ENCODE measurements at places on chromosomes 11 and 22. TPM values are rescaled to one million over a fixed set of nuclear protein-coding genes. Genes with fewer than 3 reads are reported as not detected.

Gene HBB
- not detected for total RNA-seq

Gene OR2AT4
- not detected for total RNA-seq

Gene ST14
- total RNA-seq: 0.10 TPM

Gene WT1
- not detected for total RNA-seq

Gene SCGB1D4
- total RNA-seq: not detected

- no peak for DNase-seq
These were observed 390.7 kb downstream of the LARGE1 start for GRCh38 chr22:33529424-33530113.

DNA sequence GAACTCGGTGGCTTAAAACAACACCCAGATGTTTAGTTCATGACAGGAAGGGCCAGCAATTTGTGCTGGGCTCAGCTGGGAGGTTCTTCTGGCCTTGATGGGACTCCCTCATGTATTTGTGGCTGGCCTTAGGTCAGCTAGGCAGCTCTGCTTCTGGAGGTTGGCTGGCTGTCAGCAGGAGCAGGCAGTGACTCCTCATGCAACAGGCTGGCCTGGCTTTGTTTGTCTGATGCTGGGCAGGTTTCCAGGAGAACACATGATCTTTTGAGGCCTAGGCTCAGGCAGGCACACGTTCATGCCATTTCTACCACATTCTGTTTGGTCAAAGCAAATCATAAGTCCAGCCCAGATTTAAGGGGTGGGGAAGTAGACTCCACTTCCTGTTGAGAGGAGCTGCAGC lies 571.2 kb downstream of the TBC1D22A start:
- peak; percentile 96 for DNase-seq

GRCh38 chr22:37564111-37564711 lies 3.9 kb downstream of the CDC42EP1 start:
- no peak for DNase-seq

DNA sequence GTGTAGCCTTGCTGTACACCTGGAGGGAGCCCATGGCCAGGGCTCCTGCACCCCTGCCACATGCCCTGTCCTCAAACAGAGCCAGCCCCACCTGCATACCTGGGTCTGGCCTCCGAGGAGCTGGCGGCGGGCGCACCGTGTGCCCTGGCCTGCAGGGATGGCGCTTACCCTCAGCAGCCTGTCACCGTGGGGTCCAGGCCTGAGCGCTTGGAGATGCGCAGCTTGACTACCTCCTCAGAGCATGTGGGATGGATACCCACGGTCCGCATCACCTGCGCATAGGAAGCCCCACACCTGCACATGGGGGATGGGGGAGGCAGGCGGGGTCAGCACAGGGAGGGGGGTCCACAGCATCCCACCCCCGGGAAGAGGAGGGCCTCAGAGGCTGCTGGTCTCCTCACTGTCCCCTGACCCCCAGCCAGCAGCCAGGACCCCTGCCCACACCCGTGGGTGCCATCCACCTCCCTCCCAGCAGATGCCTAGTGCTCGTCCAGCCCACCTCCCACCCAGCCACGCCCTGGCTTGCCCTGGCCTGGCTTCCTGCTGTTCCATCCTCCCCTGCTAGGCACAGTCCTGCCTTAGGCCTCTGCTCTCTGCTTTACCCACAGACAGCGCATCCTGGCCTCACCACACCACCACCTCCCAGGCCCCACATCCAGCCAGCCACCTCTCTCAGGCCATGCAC lies 22.4 kb upstream of the GNB1L start:
- DNase-seq: no peak

GRCh38 chr22:39220890-39221850 lies 23.6 kb downstream of the PDGFB start:
- no peak for DNase-seq

DNA sequence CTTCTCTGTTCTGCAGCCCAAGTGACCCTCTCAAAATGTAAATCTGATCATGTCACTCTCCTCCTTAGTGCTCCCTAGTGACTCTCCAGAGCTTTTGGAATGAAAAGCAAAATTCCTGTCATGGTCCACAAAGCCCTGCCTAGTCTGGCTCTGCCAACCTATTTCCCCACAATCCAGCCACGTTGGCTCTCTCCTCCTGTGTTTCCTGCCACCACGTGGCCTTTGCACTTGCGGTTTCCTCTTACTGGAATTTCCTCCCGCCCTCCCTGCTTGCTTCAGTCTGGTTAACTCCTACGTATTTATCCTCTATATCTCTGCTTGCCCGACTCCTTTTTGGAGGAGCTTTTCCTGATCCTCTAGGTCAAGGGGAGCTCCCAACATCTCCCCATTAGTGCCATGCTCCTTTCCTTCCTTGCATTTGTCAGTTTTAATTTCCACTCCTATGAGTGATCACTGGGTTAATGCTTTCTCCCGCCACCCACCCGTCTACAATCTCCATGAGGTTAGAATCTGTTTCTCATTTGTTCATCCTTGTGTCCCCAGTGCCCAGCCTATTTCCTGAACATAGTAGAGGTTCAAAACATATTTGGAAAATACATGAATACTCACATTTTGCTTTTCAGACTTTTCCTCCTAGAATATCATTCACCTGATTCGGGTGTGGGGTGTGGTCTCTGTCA lies 11.5 kb downstream of the NNMT start:
- peak; percentile 85 for DNase-seq

DNA sequence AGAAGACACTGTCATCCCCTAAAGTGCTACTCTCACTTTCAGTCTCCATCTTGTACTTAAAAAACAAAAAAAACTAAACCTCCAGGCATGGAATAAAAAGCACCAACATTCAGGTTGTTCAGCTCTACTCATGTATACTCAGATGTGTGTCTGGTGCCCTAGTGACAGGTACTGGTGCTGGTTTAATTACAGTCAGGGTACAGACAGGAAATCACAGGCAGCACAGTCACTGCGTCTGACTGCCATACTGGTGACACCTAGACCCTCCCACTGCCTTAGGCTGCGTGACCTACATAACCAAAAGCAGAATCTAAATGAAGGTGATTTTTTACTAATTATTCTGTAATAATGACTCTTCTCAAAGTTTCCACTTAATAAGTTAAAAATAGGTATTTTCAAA lies at the start of gene ARHGAP32:
TSS of gene ARHGAP32 (minus strand) at position 176 of the 400 bp plus-strand sequence. CDS start at position 49, 127 bp downstream.
- DNase-seq: peak; percentile 43

All from H4 (cell line).